MCF 10A (cell line): ENCODE measurements at places on chromosomes 5 and 9. TPM values are rescaled to one million over a fixed set of nuclear protein-coding genes. Genes with fewer than 3 reads are reported as not detected.

- no peaks in the 10 kb centered on the region for H3K27me3 ChIP-seq
- H3K4me1 ChIP-seq, result peaks cover 7% of the 10 kb centered on the region
- no peaks in the 10 kb centered on the region for H3K36me3 ChIP-seq
- DNase-seq, result no peak
- no peak overlapping the region for H3K4me3 ChIP-seq
- no peak overlapping the region for H3K27ac ChIP-seq
Observed at GRCh38 chr9:89464300-89464901, 33.5 kb downstream of the SEMA4D start.

DNA sequence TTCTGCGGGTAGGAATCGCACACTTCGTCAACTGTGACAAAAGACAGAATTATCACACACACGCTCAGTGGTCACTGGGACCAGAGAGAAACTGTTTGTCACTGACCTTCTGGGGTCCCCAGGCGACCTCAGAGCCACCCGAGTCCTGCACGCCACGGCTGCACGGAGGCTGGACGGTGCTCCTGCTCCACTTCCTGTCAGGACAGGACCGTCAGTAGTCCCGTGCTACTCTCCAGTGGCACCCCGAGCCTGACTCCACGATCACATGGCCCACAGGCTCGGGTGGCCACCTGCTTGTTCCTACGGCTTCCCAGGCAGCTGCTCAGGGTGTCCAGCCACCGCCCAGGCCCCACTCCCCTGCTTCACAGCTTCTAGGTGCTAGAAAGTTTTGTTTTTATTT lies 17.9 kb downstream of the MRNIP start:
- peak overlapping the region; percentile 51 for H3K27ac ChIP-seq
- peaks cover 68% of the 10 kb centered on the region for H3K36me3 ChIP-seq

DNA sequence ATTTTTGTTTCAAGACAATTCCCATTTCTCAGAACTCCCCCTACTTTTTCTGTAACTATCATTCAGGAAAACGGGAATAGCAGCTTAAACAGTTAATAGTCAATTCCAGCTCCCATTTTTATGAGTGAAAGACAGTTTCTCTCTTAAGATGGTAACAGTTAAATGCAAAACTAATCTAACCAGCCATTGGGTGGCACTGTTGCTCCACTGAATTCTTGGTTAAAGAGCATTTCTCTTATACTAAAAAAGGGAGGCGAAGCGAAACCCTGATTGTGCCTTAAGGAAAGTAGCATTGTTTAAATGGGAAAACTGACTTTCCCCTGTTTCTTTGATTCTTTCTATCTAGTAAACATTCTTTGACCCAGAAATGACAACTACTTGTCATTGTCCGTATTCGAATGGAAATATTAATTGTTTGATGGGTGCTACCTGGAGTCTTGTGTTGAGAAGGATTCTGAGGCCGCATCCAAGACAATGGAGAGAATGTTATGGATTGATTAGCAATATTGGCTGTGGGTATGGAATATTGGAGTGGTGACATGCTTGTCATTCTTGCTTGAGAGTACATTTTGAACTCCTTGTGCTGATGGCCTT lies 507.8 kb downstream of the MAT2B start:
- no peaks in the 10 kb centered on the region for H3K27me3 ChIP-seq
- H3K27ac ChIP-seq, result no peak overlapping the region
- DNase-seq, result peak; percentile 91
- H3K4me1 ChIP-seq, result no peaks in the 10 kb centered on the region

GRCh38 chr5:170221327-170221741 lies 11.5 kb upstream of the C5orf58 start:
- no peak overlapping the region for H3K4me3 ChIP-seq
- no peak for DNase-seq
- H3K4me1 ChIP-seq, result no peaks in the 10 kb centered on the region
- H3K27ac ChIP-seq, result no peak overlapping the region

DNA sequence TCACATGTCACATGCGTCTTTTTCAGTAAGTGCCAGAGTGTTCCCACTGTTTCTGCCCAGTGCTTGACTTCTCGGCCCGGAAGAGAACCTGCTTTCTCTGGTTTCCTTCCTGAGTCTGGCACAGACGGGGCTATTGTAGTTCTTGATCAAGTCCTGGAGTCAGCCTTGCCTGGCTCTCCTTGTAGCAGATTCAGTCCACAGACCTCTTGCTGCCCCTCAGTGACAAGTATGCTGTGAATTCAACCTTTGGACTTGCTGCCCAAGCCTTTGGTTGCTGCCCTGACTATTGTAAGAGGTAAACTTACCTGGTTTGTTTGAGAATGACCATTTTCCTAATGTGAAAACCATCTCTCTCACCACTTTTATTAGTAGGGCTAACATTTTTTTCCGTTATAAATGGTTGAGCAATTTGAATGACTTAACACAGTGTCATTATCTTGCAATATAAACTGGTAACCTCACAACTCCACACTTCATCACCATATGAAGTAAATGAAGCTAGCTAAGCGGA lies 24.7 kb downstream of the ZBTB34 start:
- no peak for DNase-seq
- H3K27me3 ChIP-seq, result no peaks in the 10 kb centered on the region
- H3K4me1 ChIP-seq, result no peaks in the 10 kb centered on the region
- H3K4me3 ChIP-seq, result no peak overlapping the region
- peaks cover 11% of the 10 kb centered on the region for H3K36me3 ChIP-seq

DNA sequence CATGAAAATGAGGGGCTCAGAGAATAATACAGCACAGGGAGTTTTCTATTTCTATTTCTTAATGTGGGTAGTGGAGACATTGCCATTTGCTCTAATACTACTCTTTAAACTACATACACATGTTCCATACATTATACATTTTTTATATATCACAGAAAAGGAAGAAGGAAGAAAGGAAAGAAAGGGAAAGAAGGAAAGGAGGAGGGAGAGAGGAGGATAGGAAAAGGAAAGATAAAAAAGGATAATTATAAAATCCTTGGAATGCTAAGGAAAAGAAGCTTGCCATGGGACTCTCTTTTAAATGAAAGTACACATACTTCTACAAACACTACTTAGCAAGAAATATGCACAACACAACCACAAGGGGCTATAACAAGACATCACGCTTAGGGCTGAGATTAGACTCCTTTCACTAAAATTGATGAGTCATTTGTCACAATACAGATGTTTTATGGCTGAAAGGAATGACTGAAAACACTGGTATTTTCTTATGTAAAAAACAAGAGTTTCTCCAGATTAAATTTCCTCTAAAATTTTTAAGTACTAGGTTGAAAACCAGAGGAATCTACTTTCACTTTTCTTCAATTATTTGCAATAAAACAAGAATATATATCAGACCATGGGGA lies 219.8 kb downstream of the ARL15 start:
- no peaks in the 10 kb centered on the region for H3K36me3 ChIP-seq
- H3K4me1 ChIP-seq, result peaks cover 33% of the 10 kb centered on the region
- H3K4me3 ChIP-seq, result no peak overlapping the region

The ATP10B gene
- total RNA-seq, result not detected in 2 replicates

The IL9 gene
- not detected in 2 replicates for total RNA-seq

GRCh38 chr9:125815568-125815967 lies 68.4 kb downstream of the PBX3 start:
- no peaks in the 10 kb centered on the region for H3K27me3 ChIP-seq
- no peak overlapping the region for H3K27ac ChIP-seq
- peak; percentile 42 for DNase-seq
- H3K36me3 ChIP-seq, result no peaks in the 10 kb centered on the region
- H3K4me3 ChIP-seq, result no peak overlapping the region
- peaks cover 4% of the 10 kb centered on the region for H3K4me1 ChIP-seq

The SDHA gene
- total RNA-seq, result 73.4 and 75.0 TPM in 2 replicates

DNA sequence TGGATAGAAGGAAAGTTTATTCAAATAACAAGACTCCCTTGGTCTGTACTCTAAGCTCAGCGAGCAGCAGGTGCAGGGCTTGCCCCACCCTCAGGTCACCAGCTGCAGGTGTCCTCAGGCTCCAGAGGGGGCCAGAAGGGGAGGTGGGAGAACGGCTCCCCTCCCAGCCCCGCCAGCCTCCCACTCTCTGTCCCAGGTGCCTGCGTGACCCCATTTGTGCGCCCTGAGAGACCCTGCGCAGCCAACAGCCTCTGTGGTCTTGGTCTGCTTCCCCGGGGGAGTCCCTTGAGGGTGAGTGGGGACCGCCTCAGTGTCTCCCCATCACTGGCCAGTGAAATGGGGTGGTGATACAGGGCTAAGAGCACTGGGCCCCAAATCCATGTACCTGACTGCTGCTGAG lies 62.3 kb upstream of the STXBP1 start:
- no peak overlapping the region for H3K4me3 ChIP-seq
- no peak for DNase-seq
- peaks cover 39% of the 10 kb centered on the region for H3K4me1 ChIP-seq
- peak overlapping the region; percentile 36 for H3K27ac ChIP-seq
- H3K36me3 ChIP-seq, result peaks cover 71% of the 10 kb centered on the region
- H3K27me3 ChIP-seq, result no peaks in the 10 kb centered on the region

The SPATA6L gene
- total RNA-seq, result 3.7 and 5.5 TPM in 2 replicates

GRCh38 chr5:167993771-167994170 lies 297.7 kb upstream of the WWC1 start:
- H3K27me3 ChIP-seq, result no peaks in the 10 kb centered on the region
- H3K27ac ChIP-seq, result no peak overlapping the region
- no peaks in the 10 kb centered on the region for H3K36me3 ChIP-seq
- H3K4me3 ChIP-seq, result no peak overlapping the region
- peak; percentile 17 for DNase-seq
- H3K4me1 ChIP-seq, result no peaks in the 10 kb centered on the region

DNA sequence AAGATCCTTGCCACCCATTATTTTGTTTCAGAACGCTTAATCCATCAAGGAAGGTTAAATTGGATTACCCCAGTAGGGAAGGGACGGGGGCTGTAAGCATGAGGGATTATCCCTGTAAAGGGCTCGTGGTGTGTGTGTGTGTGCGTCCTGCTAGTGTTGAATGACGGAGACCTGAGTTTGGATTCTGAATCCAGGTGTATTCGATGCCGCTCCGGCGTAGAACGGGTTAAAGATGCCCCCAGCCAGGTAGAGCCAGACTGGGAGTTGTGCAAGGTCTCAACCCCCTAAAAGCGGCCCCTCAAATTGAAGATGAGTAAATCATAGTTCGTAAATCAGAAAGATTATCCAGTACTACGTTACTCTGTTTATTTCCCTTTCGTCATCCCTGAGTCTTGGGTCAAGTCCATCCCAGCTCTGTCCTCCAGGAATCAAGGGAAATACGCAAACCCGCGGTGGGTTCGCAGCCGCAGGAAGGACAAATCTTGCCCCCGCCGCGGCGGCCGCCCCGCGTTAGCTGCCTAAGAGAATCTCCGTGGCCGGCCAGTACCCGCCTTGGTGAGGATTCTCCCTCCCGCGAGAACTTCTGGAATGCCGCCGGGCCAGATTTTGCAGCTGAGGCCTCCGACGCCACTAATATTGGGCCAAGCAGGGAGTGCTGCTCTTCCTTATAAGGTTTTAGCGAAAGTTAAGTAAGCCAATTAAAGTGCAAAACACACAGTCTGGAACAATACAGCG lies 586 bp upstream of the MTAP start:
- H3K36me3 ChIP-seq, result no peaks in the 10 kb centered on the region
- DNase-seq, result no peak
- no peak overlapping the region for H3K4me3 ChIP-seq
- no peaks in the 10 kb centered on the region for H3K4me1 ChIP-seq

The ATOX1 gene
- total RNA-seq, result 155 and 168 TPM in 2 replicates

The SARDH gene
- total RNA-seq, result not detected in 2 replicates

- no peak overlapping the region for H3K27ac ChIP-seq
- no peaks in the 10 kb centered on the region for H3K36me3 ChIP-seq
- DNase-seq, result peak; percentile 82
- no peaks in the 10 kb centered on the region for H3K27me3 ChIP-seq
Observed at GRCh38 chr5:121949885-121950284, 11.9 kb upstream of the SRFBP1 start.
